Ureter (tissue), 1 donor: ENCODE measurements at places on chromosomes 6 and 20. TPM values are rescaled to one million over a fixed set of nuclear protein-coding genes. Genes with fewer than 3 reads are reported as not detected.

Gene C6orf15
- total RNA-seq: not detected

Gene LTB
- total RNA-seq: 0.42 TPM

Gene FOXF2
- 3.4 TPM for total RNA-seq

Gene CEBPB
- total RNA-seq: 59.3 TPM

Gene MICB
- 2.9 TPM for total RNA-seq

Gene CCDC170
- 1.7 TPM for total RNA-seq

Gene KCNK16
- total RNA-seq: not detected

Gene CCR6
- not detected for total RNA-seq

Gene DDO
- total RNA-seq: 0.42 TPM

Gene SMOC2
- 26.1 TPM for total RNA-seq

Gene GPLD1
- total RNA-seq: 6.2 TPM

GRCh38 chr6:25883991-25884390, 9.9 kb upstream of the SLC17A3 start:
- DNase-seq: no peak

GRCh38 chr6:34705241-34705640, 8.7 kb upstream of the ILRUN start:
- DNase-seq: no peak

- no peak for DNase-seq
Measured at GRCh38 chr6:130661077-130661476, 166.1 kb upstream of the SMLR1 start.

DNA sequence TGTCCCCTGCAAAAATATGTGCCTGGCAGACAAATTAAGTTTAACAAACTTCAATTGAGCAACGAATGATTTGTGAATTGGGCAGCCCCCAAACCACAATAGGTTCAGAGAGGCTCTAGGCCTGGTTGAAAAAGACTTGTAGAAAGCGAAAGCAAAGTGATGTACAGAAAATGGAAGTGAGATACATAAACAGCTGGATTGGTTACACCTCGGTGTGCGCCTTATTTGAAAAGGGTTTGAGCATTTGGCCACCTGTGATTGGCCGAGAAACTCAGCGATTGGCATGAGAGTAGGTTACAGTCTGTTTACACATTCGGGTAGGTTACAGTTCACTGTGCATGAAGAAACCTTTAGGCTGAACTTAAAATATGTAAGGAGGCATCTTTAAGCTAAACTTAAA, 136.9 kb downstream of the CD83 start:
- DNase-seq: no peak

- no peak for DNase-seq
Measured at GRCh38 chr6:161676586-161676985, 402.7 kb upstream of the AGPAT4 start.

GRCh38 chr20:14589383-14589782, 252.0 kb upstream of the FLRT3 start:
- no peak for DNase-seq

GRCh38 chr20:34940081-34940481, 15.5 kb downstream of the GSS start:
- no peak for DNase-seq

DNA sequence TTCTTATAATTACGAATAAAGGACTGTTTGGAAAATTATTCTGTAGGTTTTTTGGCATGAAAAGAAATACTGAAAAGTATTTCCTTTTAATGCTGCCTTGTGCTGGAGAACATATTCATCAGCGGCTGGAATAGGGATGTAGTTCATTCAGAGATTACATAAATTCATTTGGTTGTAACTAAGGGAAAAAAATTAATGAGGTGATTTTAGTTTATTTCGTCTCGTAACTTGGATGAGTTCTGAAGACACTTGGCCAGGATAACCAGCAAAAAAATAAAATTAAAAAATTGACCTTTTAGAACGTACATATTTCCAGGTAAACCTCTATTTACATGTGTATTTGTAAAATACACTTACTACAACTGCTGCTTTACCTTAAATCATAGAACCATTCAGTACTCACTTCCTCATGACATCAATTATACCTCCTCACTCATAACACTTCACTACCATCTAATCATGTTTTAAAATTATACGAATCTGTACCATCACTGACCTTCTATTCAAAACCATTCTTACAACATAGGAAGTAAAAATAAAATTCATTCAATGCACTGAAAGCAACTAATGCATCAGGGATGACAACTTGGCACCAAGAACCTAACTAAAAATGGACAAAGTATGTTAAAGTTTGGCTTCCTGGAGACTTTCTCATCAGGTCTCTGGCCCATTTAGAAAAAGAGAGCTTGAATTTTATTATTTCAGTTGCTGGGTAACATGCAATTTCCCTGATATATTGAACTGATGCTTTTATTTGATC, 17.2 kb downstream of the KLHL31 start:
- no peak for DNase-seq

GRCh38 chr6:142822842-142823241, 122.1 kb downstream of the HIVEP2 start:
- DNase-seq: no peak

- no peak for DNase-seq
Measured at GRCh38 chr6:118197539-118197938, 290.5 kb downstream of the SLC35F1 start.

DNA sequence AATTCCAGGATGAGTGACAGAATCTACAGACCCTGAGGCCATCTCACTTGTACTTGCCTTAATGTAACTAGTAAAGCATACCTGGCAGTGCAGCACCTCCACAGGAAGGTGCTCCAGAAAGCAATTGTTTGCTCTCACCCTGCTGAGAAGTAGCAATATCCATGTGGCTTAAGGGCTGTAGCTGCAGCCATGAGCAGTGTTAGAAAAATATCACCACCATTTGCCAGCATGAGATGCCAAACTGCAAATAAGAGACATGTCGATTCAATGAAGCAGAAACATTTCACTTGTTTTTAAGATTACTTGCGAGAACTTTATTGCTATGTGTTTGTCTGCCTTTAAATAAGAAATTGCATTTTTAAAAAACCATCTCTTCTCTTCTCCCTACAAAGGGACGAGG, 151.5 kb downstream of the PRL start:
- no peak for DNase-seq

DNA sequence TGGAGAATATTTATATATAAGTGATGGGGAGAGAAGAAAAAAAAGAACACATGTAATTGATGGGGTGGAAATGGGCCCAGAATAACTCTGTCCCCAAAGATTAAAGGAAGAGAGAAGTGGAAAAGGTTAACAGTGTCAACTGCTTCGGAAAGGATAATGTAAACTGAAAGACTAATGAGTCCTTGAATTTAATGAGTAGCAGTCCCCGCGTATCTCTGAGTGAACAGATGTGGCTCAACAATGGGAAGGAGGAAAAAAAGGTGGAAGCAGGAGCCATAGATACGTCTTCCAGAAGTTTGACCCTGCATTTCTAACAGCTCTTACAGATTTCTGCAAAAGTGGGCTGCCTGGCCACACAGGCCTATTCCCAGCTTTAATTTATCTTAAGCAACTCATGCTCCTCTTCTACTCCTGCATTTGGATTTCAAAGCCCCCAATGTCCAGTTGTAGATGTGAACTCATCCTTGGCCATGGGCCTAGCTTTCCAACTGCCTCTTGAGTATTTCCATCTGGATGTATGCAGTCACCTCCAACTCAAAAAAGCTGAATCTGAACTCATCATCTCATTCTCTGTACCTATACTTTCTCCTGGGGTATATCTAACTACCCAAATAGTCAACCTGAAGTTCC, 61.3 kb downstream of the DST start:
- DNase-seq: no peak

- DNase-seq: no peak
Measured at GRCh38 chr20:46150943-46151342, 32.8 kb downstream of the CD40 start.

GRCh38 chr20:24633026-24633425, 163.6 kb downstream of the SYNDIG1 start:
- peak; percentile 61 for DNase-seq

- DNase-seq: no peak
Measured at GRCh38 chr6:27651371-27651732, 178.4 kb upstream of the ZNF184 start.

- no peak for DNase-seq
Measured at GRCh38 chr6:19839237-19839546, 2.0 kb downstream of the ID4 start.

DNA sequence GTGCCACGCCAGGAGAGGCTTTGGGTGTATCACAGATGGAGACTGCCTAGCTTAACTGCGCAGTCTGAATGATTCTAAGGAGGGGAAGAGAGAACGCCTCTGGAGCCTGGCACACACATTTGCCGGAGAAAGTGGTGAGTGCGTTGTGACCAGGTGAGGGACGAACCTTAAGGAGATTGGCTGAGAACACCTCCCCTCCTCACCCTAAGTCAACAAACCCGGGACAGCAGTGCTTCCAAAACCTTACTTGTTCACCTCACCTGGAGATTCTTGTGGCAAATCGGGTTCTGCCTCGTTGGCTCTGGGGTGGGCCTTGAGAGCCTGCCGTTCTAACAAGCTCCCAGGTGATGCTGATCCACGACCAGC, 9.4 kb downstream of the SYNJ2 start:
- no peak for DNase-seq

GRCh38 chr6:161443848-161444247, 170.0 kb upstream of the AGPAT4 start:
- no peak for DNase-seq

- DNase-seq: no peak
Measured at GRCh38 chr6:136611133-136611532, 60.9 kb upstream of the MAP7 start.

- no peak for DNase-seq
Measured at GRCh38 chr6:90863043-90863442, 276.2 kb upstream of the MAP3K7 start.

DNA sequence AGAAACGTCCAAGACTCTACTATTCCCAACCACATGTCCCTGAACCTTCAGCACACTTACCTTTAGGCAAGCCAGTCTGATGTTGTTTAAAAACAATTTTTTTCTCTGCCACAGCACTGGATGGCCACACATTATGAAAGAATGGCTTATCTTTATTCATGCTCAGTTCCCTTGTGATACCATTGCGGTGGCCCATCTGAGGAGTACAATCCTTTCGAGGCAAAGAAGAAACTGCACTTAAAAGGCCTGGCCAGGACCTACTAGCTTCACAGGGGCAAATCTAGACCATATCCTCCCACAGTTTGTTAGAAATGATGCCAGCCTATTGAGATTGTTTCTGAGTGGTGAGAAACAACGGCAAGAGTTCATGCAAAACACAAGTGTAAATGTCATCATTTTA, 88.4 kb upstream of the PLEKHG1 start:
- DNase-seq: peak; percentile 15

DNA sequence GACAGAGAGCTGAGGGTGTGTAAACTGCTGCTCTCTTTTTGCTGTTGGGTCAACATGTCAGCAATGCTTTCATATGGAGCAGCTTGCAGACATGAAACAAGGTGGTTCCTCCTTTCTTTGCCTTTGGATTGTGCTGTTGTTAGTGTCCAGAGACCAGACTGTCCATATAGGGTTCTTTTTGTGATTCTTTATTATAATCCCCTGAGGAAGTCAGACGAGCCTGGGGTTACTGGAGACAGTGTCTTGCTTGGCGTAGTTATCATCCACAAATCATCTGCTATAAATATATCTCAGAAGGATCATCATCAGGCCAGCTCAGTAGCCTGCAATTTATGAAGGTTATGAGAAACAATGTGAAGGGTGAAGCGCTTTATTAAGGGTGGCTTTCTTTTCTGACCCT, 2.3 kb upstream of the ADGRB3 start:
- DNase-seq: no peak

DNA sequence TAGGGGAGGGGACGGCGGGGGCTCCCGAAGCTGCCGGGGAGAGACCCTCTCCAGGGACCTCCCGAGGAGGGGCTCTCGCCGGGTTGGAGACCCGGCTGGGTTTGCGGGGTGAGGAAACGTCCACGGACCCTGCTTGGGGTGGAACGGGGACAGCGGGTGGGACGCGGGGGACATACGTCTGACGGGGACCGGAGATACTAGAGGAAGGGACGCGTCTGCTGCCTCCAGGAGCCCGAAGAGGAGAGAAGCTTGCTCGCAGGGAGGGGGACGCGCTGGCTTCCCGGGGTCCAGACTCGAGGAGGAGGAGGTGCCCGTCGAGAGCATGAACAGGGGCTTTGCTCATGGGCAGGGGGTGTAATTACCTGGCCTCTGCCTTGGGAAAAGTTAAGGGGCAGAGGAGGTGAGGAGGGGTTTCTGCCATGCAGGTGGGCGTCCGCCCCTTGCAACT, 593 bp downstream of the DNMT3B start:
- no peak for DNase-seq

DNA sequence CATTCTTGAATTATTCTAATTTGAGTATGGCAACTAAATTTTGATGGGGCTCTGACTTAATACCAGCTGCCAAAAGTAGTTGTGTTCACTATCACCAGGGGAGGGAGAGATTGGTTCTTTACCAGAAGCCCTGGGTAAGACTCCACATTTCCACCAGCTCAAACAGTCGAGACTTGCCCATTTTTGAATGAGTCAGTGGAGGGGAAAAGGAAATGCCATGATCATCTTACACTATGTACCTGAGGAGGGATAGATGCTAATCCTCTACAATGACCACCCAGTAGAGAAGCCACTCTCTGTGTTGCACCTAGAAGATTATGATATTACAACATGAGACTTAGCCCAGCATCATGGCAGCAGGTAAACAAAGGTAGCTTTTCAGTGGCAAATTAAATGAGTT, 77.0 kb upstream of the SGK1 start:
- DNase-seq: no peak

- no peak for DNase-seq
Measured at GRCh38 chr6:43271103-43271815, 26.8 kb upstream of the SLC22A7 start.

GRCh38 chr20:25622450-25623224, 1.2 kb downstream of the NANP start:
- no peak for DNase-seq

DNA sequence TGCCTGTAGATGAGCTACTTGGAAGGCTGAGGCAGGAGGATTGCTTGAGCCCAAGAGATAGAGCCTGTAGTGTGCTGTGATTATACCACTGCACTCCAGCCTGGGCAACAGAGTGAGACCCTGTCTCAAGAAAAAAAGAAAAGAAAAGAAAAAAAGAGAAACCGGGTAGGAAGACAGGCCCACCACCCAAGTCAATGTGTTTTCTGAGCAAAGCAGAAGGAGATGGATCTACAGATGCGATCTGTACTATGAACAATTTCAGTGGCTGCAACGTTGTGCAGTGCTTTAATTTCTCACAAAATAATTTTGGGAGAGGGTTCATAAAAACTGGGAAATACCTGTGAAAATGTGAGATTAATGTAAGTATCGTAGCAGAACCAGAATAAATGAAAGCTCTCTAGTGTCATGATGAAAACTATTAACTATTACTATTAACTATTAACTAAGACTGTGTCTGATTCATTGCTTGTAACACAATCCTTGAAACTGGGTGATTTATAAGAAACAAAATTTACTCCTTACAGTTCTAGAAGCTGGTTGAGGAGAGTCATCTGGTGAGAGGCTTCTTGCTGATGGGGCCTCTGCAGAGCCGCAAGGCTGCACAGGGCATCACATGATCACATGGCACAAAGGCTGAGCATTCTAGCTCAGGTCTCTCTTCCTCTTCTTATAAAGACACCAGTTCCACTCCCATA, 233.1 kb upstream of the ZNF217 start:
- DNase-seq: no peak

DNA sequence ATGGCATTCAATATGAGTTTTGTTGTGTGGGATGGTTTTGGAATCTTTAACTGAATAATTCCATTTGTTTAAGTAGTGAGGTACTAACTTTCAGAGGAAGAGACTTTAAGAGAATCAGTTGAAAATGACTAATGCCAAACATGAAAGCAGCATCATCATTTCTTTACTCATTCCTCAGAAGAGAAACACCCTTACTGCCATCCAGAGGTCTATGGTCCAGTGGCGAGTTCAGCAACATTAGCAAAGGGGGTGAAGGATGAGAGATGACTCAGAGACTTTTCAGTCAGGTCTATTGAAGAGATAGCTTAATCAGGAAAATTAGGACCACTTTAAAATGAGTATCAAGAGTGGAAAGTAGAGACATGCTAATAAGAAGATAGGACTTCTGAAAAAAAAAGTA, 118.8 kb downstream of the COL19A1 start:
- no peak for DNase-seq
